ENCODE measurements at places on chromosomes 7 and 10.

DNA sequence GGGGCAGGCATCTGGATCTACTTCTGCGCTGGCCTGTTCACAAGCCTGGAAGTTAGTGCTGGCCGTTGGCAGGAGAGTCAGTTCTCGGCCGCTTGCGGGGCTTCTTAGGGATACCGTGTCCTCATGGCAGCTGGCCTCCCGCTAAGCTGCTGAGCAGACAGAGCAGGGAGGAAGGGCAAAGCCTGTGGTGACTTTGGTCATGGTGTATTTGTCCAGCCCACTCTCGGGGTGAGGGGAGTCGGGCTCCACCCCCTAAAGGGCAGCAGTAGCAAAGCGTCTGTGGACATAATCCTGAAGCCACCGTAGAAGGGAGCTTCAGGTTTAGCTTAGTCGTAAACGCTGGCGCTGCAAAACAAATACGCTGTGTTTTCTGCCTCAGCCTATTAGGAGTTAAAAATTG lies 12.2 kb downstream of the UBE3C start:
- peak; percentile 69 for DNase-seq

- no peak for DNase-seq
These were observed 74.9 kb upstream of the NRBF2 start for GRCh38 chr10:63058236-63058635.

DNA sequence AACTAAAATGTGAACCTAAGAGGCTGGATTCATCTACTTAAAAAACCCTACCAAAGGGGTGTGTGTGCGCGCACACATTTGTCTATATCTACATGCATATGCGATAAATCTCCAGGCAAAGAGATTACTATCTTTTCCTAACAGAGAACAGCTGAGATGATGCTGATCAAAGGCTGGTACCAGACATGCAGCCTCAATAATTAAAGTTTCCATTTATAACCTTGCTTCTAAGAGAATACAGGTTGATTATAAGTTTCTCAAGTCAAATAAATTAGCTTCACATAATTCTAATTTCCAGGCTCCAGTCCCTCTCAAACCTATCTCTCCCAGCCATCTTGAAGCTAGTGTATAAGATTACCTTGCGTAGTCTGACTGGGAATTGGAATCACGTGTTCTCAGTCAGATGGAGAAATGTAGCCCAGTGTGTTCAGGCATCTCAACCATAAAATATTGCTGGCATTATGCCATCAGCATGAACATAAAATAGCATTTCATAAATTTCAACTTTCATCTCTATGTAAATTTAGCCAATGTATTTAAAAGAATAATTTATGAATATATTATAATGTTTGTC lies 1062.0 kb downstream of the XPNPEP1 start:
- DNase-seq, result no peak

- DNase-seq, result no peak
These were observed at the start of gene TMEM176A for GRCh38 chr7:150800581-150801241. Gene TMEM176A, plus strand, starts transcription at chr7:150800769. Its CDS starts 782 bp downstream, at chr7:150801551.

- DNase-seq, result no peak
These were observed 64.8 kb downstream of the AKR1B1 start for GRCh38 chr7:134394056-134394455.

DNA sequence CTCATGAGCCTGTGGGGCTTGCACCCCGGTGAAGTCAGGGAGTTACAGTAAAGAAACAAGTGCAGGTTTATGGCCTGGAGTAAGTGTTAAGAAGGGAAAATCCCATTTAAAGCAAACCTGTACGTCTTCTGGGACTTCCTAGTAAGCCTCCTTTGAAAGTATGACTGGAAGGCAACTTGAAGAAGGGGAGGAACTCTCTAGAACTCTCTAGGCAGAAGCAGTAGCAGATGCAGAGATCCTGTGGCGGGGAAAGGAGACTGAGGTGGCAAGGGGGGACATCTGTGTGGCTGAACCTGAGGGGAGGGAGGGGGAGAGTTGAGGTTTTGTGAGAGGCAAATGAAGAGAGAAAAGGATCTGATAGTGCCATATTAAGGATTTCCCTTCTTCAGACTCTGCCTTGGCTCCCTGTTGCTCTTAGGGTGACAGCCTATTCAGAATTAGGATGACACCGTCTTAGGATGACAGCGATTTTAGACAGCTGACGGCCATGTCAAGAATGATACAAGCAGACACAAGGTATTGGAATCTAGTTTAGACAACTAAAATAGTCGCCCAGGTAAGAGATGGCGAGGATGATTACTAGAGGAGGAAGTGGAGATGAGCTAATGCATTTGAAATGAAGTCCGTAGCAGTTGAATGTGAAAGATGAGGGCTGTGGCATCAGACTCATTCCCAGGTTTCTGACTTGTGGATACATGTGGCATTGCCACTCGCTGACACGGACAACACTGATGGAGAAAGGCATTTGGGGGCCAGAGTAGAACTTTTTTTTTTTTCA lies 29.0 kb downstream of the CUL1 start:
- DNase-seq, result no peak

DNA sequence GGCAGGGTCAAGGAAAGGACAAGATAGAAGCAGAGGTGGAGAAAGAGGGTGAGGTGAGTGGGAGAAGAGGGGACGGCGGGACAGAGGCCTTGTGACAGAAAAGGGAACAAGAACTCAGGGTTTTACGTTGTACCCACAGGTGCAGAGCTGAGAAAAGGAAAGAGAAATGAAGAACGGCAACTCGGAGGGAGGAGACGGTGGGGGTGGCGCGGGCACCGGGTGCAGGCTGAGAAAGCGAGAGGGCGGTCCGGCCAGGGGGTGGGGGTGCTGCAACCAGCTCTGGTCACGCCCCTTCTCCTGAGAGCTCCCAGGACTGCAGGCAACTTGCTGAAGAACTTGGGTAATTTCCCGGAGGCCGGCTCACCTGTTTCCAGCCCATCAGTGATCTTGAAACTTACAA lies 65.3 kb downstream of the CARD11 start:
- DNase-seq, result no peak

DNA sequence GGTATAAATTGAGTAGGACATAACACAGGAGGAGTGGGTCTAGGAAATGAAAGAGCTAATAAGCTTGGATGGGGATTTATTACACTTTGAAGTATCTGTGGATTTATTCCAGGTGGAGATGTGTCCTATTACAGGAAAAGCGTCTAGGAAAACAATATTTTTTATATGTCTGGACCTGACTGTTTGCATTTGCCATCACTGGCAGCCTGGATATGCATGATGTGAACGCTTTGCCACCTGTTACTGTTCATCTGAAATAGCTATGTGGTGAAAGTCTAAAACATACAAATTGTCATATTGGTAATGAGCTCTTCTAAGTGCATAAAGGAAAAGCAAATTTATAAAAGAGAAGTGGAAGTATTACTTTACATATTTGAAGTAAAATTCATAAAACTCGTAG lies 31.6 kb upstream of the AGMO start:
- no peak for DNase-seq

DNA sequence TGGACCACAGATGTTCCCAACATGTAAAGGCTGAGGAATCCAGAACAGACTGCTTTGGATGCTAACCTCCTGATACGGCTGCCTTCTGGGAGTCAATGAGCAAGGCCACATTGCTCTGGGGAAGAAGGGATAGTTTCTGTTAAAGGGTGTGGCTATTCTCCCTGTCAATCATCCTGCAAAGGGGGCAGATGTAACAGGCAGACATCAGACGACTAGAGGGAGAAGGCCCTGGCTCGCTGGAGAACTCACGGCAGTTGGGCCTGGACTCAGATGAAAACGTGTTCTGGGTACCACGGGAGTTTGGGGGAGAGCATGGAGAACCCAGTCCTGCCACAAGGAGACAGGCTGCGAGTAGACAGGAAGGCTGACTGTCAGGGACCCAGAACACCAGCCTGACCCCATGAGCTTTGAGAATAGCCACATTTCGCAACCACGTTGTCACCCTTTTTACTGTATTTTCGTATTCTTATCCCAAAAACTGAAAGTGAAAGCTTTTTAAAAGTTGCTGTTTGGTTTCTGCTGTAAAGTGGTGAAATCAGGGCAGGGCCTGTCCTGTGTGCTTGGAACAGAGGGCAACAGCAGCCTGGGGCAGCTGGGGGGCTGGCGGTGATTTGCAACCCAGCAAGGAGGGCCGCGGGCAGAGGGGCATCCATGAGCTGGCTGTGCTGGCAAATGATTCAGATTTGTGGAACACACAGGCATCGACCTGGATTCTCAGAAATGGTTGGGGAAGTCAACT lies 95.3 kb downstream of the MYOF start:
- DNase-seq, result no peak
